Nephron progenitor cell (in vitro differentiated cells): ENCODE measurements at places on chromosomes 4 and X.

DNA sequence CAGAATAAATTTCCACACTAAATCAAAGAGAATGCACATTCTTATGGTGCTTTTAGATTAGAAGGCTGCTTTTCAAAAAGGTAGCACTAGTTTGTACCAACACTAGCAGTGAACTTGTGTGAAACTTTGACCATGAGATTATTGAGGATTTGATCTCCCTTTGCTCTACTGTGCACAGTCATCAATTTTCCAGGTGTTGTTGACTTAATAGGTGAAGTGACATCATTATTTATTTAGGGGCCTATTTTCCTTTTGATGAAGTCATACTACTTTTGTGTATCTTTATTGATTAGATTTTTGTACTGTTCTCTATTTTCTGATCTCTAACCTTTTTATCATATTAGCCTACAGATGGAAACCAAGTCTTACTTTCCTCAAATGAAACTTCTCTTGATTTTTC is 507.9 kb upstream of the LCORL start:
- H3K4me1 ChIP-seq, result no peaks in the 10 kb centered on the region
- peaks cover 13% of the 10 kb centered on the region for H3K27me3 ChIP-seq
- no peaks in the 10 kb centered on the region for H3K36me3 ChIP-seq
- H3K4me3 ChIP-seq, result no peak overlapping the region

GRCh38 chr4:86243750-86244149 is 116.1 kb downstream of the MAPK10 start:
- H3K27me3 ChIP-seq, result no peaks in the 10 kb centered on the region
- peaks cover 19% of the 10 kb centered on the region for H3K36me3 ChIP-seq
- no peak overlapping the region for H3K27ac ChIP-seq
- no peak overlapping the region for H3K4me3 ChIP-seq

DNA sequence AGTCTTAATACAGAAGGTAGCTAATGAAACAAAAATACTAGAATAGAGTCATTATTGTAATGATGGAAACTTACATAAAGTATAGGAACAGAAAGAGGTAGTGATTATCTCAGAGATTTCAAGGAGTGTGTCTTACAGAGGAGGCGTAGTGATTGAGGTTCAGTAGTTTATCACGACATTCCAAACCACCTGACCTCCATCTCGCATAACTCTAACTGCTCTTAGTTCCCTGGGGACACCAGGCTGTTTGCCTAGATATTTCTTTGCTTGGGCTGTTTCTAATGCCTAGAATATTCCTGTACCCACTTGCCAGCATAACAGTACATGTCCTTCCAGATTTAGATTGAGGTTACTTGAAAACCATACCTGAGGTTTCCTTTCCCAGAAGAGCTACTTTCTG is 29.1 kb downstream of the STAG2 start:
- H3K4me3 ChIP-seq, result no peak overlapping the region
- peaks cover 63% of the 10 kb centered on the region for H3K36me3 ChIP-seq
- peaks cover 3% of the 10 kb centered on the region for H3K27me3 ChIP-seq
- no peak overlapping the region for H3K27ac ChIP-seq
- no peak for DNase-seq

DNA sequence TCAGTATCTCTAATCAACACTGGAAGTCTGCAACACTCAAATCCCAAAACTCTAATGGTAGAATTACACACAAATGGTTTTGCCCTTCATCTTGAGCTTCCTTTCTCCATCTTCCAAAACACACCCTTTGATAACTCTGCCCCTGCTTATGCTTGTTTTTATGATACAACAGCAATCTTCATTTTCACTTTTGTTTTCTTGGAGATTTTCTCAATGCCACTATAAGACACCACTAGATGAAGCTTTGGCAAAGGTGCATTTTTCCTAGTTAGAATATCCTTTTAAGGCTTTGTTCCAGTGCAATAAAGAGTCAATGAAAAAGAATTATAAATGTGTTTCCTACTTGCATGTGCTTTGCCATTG is 472.4 kb upstream of the NWD2 start:
- H3K27me3 ChIP-seq, result no peaks in the 10 kb centered on the region
- H3K4me1 ChIP-seq, result peaks cover 20% of the 10 kb centered on the region
- H3K4me3 ChIP-seq, result no peak overlapping the region
- DNase-seq, result no peak
- H3K36me3 ChIP-seq, result no peaks in the 10 kb centered on the region

- no peak overlapping the region for H3K4me3 ChIP-seq
- H3K27me3 ChIP-seq, result no peaks in the 10 kb centered on the region
- peaks cover 85% of the 10 kb centered on the region for H3K36me3 ChIP-seq
- no peak for DNase-seq
Observed at GRCh38 chr4:2699534-2699933, 56.6 kb downstream of the TNIP2 start.

DNA sequence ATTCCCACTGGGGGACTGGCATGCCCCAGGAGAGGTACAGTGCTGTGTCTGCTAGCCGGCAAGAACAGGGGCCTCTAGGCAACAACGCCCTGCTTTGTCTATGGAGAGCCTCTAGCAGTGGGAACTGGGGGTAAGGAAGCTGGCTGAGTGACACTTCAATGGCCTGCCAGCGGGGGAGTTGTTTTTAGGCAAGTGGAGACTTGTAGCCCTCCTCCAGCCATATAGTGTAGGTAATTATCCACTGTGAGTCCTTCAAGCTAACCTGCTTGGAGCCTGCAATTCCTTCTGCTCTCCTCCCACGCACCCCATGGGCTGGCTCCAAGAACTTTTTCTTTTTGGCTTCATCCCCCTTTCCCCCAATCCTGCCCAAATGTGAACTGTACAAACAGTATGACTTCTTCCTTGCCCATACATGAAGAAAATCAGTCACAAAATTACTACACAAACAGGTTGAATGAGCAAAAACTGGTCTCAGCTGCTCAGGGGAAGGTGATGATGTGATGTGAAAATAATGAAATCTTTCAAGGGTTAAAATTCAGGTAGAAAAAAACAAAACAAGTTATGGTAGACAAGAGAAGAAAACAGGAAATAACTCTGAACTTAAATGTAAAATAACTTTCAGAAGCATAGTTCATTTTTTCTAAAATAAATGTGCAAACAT is 33.1 kb downstream of the LEF1 start:
- H3K36me3 ChIP-seq, result peaks cover 17% of the 10 kb centered on the region
- H3K27me3 ChIP-seq, result no peaks in the 10 kb centered on the region
- DNase-seq, result peak; percentile 61

DNA sequence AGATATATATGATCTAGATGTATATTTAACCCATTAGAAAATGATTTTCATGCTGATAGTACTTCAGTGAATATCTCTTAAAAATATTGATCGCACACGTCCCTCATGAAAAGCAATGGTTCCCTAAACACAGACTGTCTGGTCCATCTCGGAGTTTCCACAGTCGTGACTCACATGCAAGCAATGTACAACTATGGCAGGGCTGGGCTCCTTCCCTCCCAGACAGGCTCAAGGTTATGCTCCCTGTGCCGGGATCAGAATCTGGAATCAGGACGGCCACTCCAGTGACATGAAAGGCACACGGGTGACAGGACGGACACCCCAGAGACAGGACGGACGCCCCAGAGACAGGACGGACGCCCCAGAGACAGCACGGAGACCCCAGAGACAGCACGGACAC is 40.2 kb upstream of the PPP2R3B start:
- H3K27me3 ChIP-seq, result peaks cover 74% of the 10 kb centered on the region
- DNase-seq, result no peak
- peak overlapping the region; percentile 30 for H3K4me3 ChIP-seq
- no peaks in the 10 kb centered on the region for H3K36me3 ChIP-seq
- peaks cover 5% of the 10 kb centered on the region for H3K4me1 ChIP-seq

DNA sequence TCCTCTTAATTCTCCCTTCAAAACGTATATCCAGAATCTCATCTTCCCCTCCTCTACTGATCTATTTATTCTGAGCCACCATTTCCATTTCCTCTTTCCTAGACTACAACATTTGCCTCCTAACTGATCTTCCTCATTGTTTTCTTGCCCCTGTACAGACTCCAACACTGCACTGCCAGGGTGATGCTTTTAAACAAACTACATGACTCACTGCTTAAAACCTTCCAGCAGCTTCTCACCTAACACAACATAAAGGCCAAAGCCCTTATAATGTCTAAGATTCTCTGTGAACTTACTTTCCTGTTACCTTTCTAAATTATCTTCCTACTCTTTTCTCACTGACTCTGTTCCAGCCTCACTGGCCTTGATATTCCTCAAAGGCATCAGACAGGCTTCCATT is 161.0 kb upstream of the HS3ST1 start:
- no peak for DNase-seq
- H3K4me1 ChIP-seq, result peaks cover 6% of the 10 kb centered on the region
- no peaks in the 10 kb centered on the region for H3K27me3 ChIP-seq

- H3K4me1 ChIP-seq, result peaks cover 11% of the 10 kb centered on the region
- no peaks in the 10 kb centered on the region for H3K36me3 ChIP-seq
- no peak overlapping the region for H3K27ac ChIP-seq
Observed at GRCh38 chr4:173076903-173077634, 91.5 kb upstream of the GALNT7 start.

GRCh38 chrX:9458516-9459078 is 6.3 kb upstream of the TBL1X start:
- no peaks in the 10 kb centered on the region for H3K36me3 ChIP-seq
- peaks cover 3% of the 10 kb centered on the region for H3K27me3 ChIP-seq
- H3K27ac ChIP-seq, result no peak overlapping the region

DNA sequence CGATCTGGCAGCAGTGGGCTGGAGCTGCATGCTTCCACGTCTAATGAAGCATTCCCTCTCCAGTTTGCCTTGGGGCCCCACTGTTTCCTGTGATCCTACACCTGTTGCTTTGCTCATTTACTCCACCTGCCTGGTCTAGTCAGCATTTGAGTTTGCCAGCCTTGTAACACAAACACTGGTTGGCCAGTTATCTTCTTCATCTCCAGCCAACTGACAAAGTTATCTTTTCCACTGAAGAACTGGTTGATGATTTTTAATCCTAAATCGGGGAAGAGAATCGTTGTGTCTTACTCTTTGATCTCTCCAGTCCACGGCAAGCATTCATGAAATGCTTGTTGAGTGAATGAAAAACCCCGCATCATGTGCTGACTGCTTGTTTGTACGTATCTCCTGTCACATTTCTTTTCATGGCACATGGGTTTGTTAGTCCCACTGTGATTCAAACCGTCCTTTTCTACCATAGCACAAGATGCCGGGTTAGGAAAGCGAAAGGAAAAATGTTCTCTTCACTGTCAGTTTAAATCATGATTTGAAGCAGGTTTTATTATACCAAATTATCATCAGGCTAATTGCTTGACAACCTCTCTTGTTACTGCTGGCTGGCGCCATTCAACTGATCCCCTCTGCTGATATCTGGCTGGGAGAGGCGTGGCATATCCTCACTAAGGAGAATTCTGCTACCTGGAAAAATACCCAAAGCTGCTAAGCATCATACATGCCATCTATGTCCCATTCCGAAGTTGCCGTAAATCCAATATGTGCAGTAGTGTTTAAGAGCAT is 144.8 kb downstream of the SHROOM3 start:
- no peak overlapping the region for H3K27ac ChIP-seq
- H3K27me3 ChIP-seq, result peaks cover 3% of the 10 kb centered on the region
- H3K36me3 ChIP-seq, result peaks cover 5% of the 10 kb centered on the region
- peaks cover 46% of the 10 kb centered on the region for H3K4me1 ChIP-seq
- no peak for DNase-seq

- H3K4me3 ChIP-seq, result no peak overlapping the region
- no peak for DNase-seq
- no peak overlapping the region for H3K27ac ChIP-seq
- H3K4me1 ChIP-seq, result no peaks in the 10 kb centered on the region
Observed at GRCh38 chrX:147180886-147181285, 366.3 kb upstream of the CXorf51A start.

DNA sequence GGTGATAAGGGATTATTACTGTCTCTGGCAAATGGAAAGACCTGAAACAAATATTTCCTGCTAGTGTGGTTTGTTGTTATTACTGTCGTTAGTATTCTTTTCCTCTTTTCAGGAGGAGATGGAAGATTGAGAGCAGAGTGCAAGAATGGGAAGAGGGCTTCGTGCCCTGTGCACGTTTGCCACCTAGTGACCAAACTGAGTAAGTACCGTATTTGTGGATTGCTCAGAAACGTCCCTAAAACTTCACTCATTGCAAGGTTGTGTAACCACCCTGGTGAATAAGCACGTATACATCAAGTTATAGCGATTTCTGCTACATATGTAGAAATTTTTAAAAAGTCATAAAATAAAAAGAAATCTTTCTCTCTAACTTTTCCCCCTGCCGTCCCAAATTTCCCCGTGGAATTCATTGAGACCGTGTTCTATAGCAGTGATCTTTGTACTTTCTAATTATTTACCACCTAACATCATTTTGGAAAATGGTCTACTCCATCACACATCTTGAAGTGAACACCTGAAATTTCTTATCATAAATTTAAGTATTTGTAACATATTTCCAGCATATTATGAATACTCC is 24.3 kb downstream of the LINC00632 start:
- no peak overlapping the region for H3K4me3 ChIP-seq
- H3K4me1 ChIP-seq, result no peaks in the 10 kb centered on the region

GRCh38 chr4:3689006-3689405 is 77.2 kb upstream of the ADRA2C start:
- no peaks in the 10 kb centered on the region for H3K4me1 ChIP-seq
- H3K4me3 ChIP-seq, result no peak overlapping the region
- DNase-seq, result no peak
- H3K36me3 ChIP-seq, result no peaks in the 10 kb centered on the region
- no peak overlapping the region for H3K27ac ChIP-seq
- H3K27me3 ChIP-seq, result peaks cover 32% of the 10 kb centered on the region

DNA sequence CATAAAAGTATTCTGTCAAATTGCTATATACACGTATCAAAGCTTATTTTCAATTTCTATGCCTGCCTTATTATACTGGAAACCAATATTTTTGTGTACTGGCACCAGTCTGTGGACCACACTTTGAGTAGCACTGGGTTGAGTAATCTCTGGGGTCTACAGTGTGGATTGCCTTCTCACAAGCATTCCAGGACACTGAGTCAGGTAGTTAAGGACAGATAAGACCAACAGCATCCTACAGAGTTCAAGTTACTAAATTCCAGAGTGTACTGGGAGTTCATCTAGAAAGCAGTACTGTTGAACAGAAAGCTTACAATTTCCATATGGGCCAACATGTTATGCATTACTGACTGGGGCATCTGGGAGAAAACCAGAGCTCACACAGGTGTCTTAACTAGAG is 61.8 kb downstream of the VMA21 start:
- H3K4me1 ChIP-seq, result no peaks in the 10 kb centered on the region
- no peak for DNase-seq
- H3K27me3 ChIP-seq, result no peaks in the 10 kb centered on the region

DNA sequence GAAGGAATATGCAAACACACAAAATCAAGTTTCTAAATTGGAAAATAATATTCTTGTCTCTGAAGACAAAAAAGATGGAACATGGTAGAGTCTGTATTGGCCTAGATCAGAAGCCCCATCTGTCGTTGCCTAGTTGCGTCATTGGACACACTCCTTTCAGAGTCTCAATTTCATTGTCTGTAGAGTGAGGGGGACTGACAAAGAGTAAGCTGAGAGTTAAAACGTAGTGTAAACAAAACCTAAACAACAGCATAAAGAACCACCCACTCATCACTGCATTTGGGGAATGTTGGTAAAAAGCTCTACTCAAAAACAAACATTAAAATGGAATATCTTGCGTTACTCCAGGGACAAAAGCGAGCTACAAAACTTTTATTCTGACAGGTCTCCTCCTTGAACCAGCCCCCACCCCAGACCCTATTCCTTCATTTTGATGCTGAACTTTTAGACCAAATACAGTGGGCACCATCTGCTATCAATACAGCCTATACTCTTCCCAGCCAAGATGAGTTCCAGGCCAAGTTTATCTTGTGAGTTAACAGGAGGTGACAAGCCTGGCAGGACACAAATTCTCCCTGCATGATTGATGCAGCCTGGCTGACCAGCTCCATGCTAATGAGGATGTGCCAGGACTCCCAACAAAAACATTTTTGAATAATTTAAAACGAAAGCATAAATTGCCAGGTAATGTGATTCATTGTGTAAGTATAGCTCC is 125.2 kb downstream of the COL25A1 start:
- DNase-seq, result no peak
- no peaks in the 10 kb centered on the region for H3K27me3 ChIP-seq
- H3K36me3 ChIP-seq, result no peaks in the 10 kb centered on the region
- H3K4me1 ChIP-seq, result peaks cover 25% of the 10 kb centered on the region
- H3K27ac ChIP-seq, result peak overlapping the region; percentile 70
